ENCODE measurements at places on chromosomes 4 and X.

GRCh38 chr4:140691369-140691768 is 64.8 kb downstream of the TBC1D9 start:
- no peak for DNase-seq

- no peak for DNase-seq
These were observed 88.1 kb downstream of the CAMK2D start for GRCh38 chr4:113673450-113673849.

DNA sequence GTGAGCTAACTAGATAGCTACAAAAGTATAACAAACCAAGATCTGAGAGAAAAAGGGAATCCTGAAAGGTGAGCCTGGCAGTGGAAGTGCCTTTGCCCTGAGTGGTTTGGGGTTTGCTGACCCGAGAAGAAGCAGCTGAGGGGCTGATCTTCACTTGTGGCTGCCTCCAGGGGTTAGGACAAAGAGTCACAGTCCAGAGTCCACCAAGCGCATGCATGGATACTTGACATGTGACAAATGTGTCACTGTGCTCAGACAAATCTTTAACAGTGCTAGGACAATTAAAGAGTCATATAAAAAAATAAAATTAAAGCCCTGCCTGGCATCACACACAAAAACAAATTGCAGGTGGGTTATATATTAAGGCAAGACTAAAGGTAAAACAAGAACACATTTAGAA is 26.4 kb downstream of the HMGB3 start:
- DNase-seq, result no peak

DNA sequence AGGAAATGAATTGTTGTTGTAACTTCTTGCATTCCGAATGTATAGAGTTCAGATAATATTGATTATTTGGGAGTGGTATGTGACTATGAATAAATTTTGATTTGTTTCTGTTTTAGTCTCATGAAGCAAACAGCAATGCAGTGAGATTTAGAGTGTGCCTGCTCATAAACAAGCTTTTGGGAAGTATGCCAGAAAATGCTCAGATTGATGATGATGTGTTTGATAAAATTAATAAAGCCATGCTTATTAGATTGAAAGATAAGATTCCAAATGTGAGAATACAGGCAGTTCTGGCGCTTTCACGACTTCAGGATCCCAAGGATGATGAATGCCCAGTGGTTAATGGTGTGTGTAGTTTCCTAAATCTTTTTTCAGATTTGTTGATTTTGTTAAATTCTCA is 2.0 kb downstream of the NCAPG start:
- no peak for DNase-seq

DNA sequence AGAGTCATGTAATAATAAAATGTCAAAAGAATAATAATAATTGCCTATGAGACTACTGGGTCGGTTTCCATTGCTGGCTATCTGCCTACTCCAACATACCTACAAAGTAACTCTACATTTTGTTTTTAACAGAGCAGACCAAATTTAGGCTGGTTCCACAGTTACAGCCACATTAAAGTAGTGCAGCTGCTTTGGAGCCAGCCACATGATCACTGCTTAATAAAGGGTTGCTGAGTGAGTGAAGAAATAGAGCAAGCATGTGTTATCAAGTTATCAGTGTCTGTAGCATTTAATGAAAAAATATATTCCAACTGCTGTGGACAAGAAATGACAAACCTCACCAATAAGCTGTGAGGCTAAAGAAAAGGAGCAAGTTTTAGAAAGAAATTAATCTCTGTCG is 782.3 kb downstream of the PCDH18 start:
- no peak for DNase-seq

DNA sequence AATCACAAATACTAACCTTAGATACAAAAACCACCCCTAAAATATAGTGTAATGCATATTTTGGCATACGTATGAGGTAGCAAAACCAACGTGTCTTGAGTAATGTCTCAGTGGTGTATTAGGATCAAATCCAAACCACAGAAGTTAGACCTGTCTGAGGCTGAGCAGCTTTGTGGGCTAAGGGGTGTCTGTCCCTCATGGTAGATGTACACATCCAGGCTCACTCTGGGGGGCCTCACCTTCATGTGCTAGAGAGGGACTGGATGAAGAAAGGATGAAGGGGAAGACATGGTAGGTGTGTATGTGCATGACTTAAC is 188.0 kb upstream of the TBC1D9 start:
- no peak for DNase-seq

DNA sequence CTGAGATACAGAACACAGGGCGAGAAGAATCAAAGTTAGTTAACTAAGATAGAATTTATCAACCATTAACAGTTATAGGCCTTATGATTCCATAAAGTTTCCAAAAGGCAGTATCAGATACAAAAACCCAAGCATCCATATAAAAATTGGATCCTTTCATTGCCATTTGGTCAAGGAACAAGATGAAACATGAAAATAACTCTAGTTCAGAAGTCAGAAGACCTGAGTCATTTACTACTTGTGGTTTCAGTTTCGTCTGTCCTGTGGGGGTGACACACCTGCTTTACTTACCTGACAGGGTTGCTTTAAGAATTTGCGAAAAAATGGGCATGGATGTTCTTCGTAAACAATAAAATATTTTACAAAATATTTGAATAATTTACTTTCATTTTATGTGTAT is 130.8 kb downstream of the ANAPC10 start:
- no peak for DNase-seq

- DNase-seq, result no peak
These were observed 15.9 kb upstream of the CXCL5 start for GRCh38 chr4:74014332-74014731.

GRCh38 chrX:65581661-65582339 is 47.2 kb upstream of the LAS1L start:
- no peak for DNase-seq

- no peak for DNase-seq
These were observed at the start of gene ASB9 for GRCh38 chrX:15269618-15270521. Gene ASB9 (minus strand): TSS chrX:15270083. CDS start chrX:15269874, 209 bp downstream.

GRCh38 chrX:67546496-67547423 is 2.9 kb downstream of the AR start:
- DNase-seq, result no peak

DNA sequence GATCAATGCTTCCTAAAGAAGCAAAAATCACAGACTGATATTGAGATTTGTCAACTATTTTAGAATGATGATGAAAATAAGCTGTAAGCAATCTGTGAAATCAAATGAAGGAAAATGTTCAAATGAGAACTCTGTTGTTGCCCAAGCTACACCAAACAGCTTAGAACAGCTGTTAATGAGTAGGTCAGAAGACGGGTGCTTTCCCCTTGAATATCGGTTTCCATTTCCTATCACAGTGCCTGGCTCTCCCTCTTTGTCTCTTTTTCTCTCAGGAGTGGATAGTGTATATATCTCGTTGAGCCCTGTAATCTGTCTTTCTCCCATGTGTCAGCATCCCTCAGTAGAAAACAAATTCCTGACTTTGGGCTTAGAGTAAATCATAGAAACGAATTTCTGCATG is 1592.9 kb upstream of the TENM3 start:
- DNase-seq, result no peak

DNA sequence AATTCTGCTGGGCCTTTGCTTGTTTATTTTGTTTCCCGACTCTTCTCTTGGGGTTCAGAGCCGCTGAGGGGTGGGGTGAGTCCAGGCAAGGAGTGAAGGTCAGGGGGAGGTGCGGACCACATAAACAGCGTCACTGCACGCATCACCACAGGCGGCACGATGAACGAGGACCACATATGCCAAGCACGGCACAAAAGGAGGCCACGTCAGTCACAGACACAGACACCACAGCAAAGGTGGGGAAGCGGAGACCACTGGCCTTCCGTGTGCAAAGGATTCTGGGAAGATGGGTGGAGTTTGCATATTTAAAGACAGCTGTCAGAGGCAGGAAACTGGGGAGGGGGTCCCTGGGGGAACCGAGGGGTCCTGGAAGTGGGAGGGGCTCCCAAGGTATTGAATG is 10.3 kb upstream of the TIMP1 start:
- DNase-seq, result no peak

DNA sequence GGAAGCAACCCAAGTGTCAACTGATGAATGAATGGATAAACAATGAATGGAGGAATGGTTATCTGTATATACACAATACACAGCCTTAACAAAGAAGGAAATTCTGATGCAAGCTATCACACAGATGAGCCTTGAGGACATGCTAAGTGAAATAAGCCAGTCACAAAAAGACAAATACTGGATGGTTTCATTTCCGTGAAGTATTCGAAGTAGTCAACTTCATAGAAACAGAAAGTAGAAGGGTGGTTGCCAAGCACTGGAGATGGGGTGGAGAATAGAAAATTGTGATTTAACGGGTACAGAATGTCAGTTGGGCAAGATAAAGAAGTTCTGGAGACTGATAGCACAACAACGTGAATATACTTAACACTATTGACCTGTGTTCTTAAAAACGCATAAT is 28.2 kb downstream of the CENPU start:
- no peak for DNase-seq
